Right forelimb (tissue), 1 donor: ENCODE measurements at places on chromosomes 1 and 21.

DNA sequence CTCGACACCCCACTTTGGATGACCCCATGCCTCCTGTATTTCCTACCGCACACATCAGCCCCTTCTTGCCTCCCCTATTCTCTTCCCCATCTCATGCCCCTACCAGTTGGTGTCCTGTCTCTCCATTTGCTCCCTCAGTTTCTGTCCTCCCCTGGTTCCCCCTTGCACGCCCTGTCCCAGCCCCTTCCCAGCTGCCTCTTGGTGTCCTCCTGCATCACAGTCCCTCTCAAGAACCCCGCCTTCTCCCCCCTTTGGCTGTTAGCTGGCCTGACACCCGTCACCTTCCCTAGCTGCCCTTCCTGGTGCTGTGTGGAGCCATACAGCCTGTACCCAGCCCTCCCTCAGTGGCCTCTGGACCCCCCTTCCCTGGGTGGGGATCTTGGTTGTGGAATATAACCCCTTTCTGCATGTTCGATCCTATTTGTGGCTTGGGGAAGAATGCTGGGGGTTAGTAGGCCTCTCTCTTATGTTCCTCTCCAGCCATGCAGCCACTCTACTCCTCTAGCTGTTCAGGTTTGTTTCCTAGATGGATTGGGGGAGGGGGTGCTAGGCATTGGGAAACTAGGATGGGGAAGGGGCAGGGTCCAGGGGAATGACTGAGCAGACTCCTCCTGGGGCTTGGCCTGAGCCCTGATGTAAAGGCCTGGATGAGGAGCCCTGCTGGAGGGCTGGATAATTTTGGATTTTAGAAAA is 41.4 kb upstream of the NFASC start:
- no peak for DNase-seq

GRCh38 chr1:3664700-3665375 is 12.5 kb downstream of the TP73 start:
- peak; percentile 18 for DNase-seq

GRCh38 chr1:65189576-65190115 is 41.6 kb downstream of the AK4 start:
- DNase-seq: no peak

DNA sequence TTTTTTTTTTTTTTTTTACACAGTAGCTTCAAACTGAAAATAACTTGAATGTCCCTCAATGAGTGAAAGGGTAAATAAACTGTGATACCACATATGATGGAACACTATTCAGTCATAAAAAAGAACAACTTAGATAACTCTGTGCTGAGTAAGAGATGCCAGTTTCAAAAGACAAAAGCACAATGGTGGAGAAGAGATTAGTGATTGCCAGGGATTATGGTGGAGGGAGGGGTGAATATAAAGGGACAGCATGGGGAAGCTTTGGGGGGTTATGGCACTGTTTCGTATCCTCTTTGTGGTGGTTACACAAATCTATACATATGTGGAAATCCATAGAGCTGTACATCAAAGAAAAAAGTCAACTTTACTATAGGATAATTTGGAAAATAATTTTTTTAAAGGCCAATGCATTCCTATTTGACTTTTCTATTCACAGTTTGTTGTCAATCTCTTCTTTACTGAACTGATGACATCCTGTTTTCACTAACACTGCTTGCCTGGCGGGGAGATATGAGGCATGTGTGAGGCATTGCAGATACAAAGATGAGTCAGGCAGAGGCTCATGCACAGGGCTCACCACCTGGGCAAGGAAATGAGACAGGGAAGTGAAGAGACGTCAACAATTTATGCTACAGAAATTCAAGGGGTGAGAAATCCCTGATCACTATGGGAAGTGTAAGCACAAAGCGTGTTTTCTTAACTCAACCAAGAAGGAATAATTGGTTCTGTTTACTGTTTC is 302.7 kb downstream of the DUSP10 start:
- no peak for DNase-seq

DNA sequence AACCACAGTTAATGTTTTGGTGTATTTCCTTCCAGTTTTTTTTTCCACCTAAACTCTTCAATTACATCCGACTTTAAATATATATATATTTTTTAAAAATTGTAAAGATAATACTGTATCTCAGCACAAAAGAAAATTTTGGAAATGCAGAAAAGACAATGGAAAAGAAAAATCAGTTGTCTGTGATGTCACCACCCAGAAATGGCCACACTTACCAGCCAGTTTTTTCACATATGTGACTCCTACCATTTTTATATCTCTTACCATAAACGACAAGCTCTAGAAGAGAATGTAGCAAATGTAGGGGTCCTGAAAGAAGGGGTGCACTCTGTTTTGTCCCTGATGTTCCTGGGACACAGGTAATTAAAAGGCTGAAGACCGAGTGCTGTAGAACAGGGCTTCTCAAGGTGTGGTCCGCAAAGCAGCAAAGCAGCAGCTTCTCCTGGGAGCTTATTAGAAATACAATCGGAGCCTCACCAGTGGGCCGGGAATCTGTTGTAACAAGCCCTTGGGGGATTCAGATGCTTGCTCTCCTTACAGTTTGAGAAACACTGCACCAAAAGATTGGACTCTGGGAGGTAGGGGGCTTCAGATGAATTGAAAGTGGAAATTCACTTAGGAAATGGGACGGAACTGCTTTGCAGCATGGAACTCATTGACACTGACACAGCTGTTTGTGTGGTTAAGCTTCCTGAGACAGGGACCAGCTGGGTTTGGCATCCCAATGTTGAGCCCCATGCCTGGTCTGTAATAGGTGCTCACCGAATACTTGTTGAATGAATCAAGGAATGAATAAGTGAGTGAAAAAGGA is 44.1 kb downstream of the ALPL start:
- DNase-seq: no peak

- DNase-seq: no peak
These were observed 13.7 kb downstream of the TFF3 start for GRCh38 chr21:42301371-42302075.

DNA sequence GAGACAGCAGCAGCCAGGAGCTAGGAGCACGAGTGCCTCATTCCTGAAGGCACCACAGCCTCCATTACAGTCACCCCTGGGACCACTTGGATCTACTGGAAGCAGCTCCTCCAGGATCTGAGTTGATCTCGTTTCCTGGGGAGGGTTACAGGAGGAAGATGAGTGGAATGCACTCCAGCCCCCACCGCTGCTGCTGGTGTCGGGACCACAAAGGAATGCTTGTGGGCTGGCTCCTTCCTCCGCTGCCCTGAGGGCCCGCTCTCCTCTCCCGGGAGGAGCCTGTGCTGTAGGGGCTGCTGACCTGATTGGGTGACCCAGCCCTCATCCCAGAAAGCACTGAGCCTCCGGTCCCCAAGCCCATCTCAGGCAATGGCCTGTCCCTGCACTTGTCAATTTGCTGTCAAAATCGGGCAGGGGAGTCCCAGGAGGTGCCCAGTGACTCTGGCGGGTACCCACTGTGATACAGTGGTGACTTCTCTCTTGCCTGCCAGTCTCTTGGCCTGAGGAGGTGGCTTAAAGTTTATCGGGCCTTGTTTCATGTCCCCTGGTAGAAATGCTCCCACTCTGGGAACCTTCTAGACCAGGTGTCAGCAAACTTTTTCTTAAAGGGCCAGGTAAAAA is 23.1 kb downstream of the IL10RB start:
- no peak for DNase-seq

DNA sequence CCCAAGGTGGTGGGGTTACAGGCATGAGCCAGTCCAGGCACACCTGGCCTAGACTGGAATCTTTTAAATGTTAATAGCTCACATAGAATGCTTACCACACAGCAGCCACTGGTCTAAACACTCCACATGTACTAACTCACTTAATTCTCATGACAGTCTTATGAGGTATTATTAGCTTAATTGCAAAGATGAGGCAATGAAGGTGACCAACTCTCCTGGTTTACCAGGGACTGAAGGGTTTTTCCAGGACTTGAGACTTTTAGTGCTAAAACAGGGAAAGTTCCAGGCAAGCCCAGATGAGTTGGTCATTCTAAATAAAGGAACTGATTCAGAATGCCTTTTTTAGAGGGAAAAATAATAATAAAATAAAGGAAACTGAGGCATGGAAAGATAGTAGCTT is 7.0 kb upstream of the STMN1 start:
- DNase-seq: no peak

- DNase-seq: no peak
These were observed 18.2 kb downstream of the PRRX1 start for GRCh38 chr1:170682169-170682568.

DNA sequence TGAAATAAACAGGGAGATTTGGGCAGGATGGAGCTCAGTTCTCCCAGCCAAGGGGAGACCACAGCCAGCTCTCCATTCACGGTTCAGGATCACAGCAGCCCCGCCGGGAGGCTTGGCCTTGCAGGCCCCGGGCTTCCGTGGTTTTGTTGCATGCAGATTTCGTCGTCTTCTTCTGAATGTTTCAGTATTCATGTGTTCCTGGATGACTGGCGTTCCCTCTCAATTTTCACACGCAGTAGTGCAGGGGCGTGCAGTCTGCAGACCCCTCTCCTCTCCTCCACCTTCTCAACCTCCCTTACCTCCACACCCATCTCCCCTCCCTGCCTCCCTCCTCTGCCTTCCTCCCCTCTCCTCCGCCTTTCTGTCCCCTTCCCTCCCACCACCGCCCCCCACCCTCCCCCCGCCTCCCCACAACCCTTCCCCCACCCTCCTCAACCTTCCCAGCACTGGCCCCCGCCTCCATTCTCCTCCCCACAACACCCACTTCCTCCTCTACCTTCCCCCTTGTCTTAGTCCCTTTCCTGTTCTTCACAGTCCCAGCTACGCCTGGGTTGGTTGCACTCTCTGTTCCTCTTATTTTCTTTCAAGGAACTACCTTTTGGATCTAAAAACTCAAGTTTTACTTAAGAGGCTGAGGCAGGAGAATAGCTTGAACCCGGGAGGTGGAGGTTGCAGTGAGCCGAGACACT is 8.4 kb upstream of the SLC19A1 start:
- peak; percentile 59 for DNase-seq

DNA sequence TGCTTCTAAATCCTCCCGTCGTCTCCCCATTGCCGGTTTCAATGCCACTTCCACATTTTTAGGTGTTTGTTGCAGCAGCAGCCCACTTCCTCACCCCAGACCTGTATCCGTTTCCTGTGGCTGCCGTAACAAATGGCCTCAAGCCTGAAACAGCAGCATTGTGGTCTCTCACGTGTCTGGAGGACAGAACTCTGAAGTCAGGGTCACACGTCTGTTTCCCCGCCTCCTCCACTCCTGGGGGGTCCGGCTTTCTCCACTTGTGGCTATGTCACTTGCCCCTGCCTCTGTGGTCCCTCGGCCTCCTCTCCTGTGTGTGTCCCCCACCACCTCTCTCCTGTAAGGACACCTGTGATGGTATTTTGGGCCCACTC is 21.8 kb downstream of the TRPM2 start:
- peak; percentile 20 for DNase-seq

- no peak for DNase-seq
These were observed 85.4 kb downstream of the IGSF21 start for GRCh38 chr1:18192974-18193373.

- no peak for DNase-seq
These were observed 63.2 kb upstream of the ADAM30 start for GRCh38 chr1:119959268-119960220.

DNA sequence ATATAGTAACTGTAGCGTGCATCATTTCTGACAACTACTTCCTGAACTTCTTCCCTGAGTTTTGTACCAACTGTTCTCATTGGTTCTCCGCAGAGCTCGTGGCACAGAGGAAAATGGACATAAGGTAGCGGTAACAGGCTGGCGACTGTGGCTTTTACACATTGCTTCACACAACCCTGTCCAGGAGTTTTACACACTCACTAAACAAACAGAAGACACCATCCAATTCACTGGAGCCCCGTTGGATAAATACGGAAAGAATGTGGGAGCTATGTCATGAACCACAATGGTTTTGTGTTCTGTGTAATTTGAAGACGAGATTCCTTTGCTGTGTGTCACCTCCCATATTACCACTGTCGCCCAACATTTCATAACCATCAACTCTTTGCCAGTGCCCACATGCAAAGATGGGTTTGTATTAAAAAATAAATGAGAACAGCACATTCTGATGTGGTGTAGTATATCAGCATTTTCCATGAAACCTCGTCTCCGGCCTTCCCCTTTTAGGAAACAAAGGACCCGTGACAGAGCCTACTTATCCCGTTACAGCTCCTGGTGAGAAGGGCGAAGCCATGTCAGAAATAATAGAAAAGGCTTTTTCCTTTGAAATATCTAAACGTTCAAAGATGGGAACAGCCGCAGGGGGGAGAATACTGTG is 47.4 kb upstream of the ENAH start:
- DNase-seq: no peak

GRCh38 chr1:165787741-165788140 is 19.1 kb upstream of the TMCO1 start:
- no peak for DNase-seq

DNA sequence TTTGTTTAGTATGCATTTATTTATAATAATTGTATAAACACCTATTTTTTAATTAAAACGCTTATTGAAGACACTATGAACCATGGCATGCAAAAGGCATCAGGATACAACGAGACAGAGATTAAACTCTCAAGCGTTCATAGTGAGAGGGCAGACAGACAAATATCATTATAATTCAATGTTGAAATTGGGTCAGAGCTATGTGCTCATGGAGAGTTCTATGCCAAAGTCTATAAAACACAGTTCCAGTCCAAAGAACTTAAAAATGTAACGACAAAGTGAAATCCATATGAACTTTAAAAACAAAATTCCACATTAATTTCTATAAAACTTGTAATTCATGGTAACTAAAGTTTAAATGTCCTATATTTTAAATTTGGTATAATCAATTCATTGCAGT is 724.0 kb downstream of the LTN1 start:
- no peak for DNase-seq

DNA sequence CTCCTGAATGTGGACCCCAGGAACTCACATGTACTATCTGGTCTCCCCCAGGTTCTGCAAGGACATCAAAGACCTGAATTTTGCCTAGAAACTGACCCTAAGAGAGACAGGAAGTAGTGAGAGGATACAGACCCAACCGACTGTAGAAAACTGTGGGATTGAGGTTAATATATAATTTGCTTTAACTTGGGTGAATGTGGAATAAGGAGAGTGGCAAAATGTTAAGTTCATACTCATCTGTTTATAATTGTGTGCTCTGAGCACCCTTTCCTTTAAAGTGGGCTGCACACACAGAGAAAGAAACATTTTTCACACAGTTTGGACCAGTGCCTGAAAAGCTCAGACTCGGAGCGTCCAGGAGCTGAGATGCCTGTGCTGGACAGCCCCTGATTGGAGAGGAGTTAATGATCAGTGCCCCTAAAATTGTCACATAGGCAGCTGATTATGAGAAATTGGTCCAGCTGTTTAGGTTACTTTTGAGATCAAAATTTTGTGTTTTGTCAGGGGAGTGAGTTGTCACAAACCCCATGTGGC is 37.2 kb downstream of the ROR1 start:
- no peak for DNase-seq

- DNase-seq: no peak
These were observed 188.3 kb upstream of the CAMK1G start for GRCh38 chr1:209395169-209395568.
